SK-N-SH treated with all-trans-retinoic acid at 6 μM for 48 hours (cell line): ENCODE measurements at places on chromosomes 1 and 21.

DNA sequence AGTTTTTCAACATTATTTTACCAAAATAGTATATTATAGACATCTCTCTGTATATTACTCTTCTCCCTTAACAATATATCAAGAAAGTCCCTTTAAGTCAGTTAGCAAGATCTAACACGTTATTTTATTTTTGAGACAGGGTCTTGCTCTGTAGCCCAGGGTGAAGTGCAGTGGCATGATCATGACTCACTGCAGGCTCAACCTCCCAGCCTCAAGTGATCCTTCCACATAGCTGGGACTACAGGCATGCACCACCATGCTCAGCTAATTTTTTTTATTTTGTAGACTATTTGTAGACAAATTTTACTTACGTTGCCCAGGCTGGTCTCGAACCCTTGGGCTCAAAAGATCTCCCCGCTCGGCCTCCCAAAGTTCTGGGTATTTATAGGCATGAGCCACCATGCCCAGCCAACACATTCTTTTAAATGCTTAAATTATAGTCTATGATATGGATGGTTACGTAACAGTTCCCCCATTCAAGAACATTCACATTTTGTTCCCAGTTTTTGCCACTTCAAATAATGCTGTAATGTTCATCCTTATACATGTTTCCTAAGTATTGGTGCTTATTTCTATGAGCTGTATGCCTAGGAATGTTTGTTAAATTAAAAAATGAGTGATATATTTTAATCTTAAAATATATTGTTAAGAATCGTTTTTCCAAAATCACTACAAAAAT is 70.4 kb downstream of the TUT4 start:
- ATAC-seq = no peak

DNA sequence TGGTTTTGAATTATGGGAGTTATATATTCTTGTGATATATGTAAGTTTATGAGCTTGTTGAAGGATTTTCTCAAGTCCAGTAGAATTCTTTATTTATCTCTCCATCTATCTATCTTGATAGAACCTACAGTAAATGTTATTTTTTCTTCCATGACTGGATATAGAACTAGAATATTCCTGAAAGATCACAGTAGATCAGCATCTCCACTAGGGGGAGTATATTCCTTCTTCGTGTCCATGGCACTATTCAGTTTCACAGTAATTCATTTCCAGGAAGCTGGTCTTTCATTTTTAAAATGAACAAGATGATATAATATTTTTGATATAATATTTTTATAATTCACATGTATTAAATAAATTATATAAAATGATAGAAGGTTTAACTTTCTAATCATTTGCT is 18.8 kb downstream of the TMPRSS15 start:
- ATAC-seq = no peak

DNA sequence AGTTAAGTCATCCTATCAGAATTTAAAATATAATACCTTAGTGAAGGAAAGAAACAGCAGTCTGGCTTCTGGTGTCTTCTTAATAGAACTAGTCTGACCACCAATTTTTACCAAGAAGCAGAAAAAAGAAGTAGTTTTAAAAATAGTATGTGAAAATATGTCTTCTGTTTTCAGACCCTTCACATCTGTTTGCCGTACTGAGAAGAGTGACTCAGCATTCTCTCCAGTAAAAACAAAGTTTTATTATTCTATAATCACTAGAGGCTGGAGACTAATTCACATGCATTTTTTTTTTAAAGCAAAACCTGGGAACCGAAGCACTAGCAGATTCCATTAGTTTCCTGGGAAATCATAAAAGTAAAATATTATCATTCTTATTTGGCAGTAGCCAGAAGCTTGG is 163.8 kb downstream of the COL24A1 start:
- ATAC-seq = no peak

GRCh38 chr1:200351826-200352549 is 57.8 kb downstream of the ZNF281 start:
- ATAC-seq = peak; percentile 86

DNA sequence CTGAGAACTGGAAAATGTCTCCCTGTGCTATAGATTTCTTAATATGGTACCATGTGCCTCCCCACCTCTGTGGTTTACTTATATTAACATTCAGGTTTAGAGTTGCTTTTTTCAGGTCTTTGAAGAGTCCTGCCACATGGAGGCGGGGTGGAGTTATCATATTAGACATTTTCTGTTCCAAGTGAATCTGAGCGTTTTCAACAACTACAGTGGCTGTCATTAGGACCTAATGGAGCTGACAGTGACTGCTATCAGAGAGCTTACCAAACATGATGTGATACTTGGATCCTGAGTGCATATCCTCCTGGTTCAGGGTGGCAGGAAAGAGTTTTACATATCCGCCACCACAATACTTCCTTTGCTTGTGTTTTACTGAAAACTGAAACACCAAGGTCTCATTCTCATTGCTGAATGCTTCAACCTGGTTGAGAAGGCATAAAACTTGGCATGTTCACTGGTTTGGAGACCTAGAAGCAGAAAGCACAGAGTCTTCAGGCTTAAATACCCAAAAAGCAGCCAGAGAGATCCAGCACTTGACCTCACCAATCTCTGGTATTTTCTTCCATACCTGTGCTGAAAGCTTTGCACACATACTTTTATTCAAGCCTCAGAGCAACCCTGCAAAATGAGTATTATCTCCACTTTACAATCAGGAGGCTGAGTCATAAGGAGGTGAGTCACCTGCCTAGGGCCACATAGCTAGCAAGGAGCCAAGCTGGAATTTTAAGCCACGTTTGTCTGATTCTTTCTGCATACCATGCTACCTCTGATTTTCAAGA is 47.4 kb upstream of the OSBPL9 start:
- ATAC-seq = peak; percentile 44

GRCh38 chr1:84427250-84428188 is 29.2 kb downstream of the DNASE2B start:
- ATAC-seq = no peak

GRCh38 chr1:110003747-110004428 is 19.3 kb downstream of the AHCYL1 start:
- peak; percentile 96 for ATAC-seq

GRCh38 chr1:219805191-219805590 is 123.2 kb downstream of the SLC30A10 start:
- peak; percentile 31; the same call in 2 of the 3 replicates for ATAC-seq

- no peak for ATAC-seq
Measured at GRCh38 chr1:8213136-8213535, 104.8 kb upstream of the SLC45A1 start.

DNA sequence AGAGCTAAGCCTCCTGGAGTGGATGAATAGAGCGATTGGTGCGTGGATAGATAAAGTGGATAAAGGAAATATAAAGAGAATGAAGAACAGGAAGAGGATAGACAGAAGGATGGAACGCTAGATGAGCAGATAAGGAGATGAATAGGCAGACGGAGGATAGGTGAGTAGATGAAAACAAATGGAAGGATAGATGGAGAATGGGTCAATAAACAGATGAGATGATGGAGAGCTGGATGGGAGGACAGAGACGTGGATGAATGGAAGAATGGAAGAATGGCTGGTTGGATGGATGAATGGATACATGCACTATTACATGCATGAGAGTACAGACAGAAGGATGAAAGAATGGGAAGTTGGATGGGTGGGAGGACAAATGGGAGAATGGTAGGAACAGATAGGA is 35.2 kb upstream of the EDN2 start:
- ATAC-seq = no peak

DNA sequence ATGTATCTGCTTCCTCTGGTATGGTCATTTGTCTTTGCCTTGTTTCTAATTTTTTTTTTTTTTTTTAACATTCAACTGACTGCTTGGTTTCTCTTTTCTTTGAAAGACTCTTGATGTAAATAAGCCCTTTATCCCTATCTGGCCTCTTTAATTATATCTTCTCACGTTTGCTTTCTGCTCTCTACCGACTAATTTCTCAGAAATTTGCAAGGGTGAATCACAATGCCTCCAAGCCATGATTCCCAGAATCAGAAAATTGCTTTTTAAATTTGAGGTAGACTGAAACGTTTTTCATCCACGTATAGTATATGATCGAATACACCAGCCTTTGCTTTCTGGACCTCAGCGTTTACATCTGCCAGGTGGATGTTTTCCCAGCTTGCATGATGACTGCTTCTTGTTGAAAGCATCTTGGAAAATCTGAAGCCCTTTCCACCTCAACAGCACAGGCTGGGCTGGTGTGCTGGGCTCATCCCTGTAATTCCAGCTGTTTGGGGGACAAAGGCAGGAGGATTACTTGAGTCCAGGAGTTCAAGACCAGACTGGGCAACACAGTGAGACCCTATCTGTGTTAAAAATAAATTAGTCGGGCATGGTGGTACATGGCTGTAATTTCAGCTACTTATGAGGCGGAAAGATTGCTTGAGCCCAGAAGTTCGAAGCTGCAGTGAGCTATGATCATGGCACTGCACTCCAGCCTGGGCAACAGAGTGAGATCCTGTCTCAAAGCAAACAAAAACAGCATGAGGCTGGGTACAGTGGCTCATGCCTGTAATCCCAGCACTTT is 35.0 kb upstream of the GPR137B start:
- ATAC-seq = no peak

GRCh38 chr1:88956003-88956402 is 36.4 kb downstream of the KYAT3 start:
- ATAC-seq = no peak

- ATAC-seq = no peak
Measured at GRCh38 chr21:41316200-41317062, at the start of gene FAM3B. TSS of gene FAM3B (plus strand) at chr21:41316801. CDS start at chr21:41316880, 79 bp downstream.

- ATAC-seq = no peak
Measured at GRCh38 chr1:114729782-114730181, 13.2 kb upstream of the NRAS start.

DNA sequence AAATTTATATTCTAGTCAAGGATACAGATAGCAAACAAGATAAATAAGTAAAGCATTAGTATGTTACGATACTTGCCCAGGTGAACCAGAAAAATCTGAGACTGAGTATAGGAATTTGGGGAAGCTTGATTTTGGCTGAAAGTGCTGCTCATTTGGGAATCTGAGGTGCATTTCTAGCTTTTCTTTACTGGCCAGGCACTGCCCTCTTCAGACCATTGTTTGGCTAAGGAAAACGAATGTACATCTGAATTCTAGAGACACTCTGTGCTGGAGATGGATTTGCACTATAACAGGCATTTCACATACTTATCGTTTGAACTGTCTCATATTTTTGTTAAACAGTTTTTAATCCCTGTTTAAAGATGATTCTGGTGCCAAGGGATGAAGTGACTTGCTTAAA is 23.4 kb downstream of the ARID1A start:
- no peak for ATAC-seq

DNA sequence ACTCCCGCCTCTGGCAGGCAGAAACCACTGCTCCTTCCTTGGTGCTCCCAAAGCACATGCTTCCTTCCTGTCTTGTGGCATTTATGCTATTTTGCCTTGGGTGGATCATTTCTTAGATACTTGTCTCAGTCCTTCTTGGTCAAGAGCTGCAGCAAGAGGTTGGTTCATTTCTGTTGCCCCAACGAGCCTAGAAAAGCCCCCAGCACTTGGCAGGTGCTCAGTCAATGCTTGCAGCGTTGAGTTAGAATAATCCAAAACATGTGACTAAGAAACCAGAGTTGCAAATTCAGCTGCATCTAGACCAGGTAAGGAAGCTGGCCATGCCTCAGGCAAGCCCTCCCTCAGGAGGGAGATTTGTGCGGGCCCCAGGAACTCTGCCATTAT is 42.4 kb upstream of the TENT5C start:
- ATAC-seq = no peak

- no peak for ATAC-seq
Measured at GRCh38 chr1:165907256-165907857, 79.9 kb downstream of the UCK2 start.

DNA sequence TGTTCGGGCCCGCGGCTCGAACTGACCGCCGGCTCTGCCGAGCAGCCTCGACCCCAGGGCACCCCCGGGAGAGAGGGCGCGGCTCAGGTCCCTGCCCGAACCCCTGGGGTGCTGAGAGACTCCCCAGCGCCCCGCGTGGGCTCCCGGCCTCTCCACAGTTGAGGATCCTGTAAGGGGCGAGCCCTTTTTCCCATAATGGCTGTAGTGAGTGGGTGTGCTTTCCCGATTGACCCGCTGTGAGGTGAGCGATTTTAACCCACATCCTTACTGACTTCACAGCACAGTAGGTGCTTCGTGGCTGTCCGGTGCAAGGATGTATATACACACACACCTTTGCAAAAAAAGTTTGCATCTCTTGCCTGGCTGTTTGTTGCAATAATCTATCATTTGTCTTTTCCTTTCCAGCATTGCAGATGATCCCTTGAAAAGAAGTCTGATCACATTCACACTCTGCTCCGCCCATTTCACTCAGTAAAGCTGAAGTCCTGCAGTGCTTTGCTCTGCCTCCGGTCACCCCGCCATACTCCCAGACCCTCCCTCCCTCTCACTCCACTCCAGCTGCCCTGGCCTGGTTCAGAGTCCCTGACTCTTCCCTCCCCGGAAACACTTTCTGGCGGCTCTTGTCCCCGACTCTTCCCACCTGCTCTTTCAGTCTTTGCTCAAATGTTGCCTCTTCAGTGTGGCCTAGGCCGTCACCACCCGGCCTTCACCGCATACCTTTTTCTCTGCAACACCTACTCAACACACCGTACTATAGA is 955 bp upstream of the UBE2G2 start:
- peak; percentile 49 for ATAC-seq

DNA sequence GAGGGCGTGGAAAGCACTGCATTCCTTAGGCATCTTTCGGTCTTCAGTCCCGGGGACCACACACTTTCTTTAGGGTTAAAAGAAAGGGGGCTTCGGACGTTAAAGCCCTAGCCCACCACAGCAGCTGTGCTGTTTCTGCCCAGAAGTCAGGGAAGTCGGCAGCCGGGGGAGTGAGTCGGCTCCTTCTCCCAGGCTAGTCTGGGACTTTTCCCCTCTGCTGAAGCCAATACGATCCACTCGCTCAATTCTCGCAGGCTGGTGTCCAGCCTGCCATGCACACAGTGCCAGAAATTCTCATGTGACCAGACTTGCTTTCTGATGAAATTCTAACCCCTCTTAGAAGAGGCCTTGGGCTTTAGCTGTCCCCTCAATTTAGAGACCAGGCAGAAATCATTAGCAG is 67.7 kb downstream of the BCAR3 start:
- peak; percentile 17; the same call in 2 of the 3 replicates for ATAC-seq

- no peak for ATAC-seq
Measured at GRCh38 chr1:16972189-16972895, 8.1 kb downstream of the MFAP2 start.

GRCh38 chr1:185811073-185811709 is 77.0 kb downstream of the HMCN1 start:
- peak; percentile 46 for ATAC-seq

DNA sequence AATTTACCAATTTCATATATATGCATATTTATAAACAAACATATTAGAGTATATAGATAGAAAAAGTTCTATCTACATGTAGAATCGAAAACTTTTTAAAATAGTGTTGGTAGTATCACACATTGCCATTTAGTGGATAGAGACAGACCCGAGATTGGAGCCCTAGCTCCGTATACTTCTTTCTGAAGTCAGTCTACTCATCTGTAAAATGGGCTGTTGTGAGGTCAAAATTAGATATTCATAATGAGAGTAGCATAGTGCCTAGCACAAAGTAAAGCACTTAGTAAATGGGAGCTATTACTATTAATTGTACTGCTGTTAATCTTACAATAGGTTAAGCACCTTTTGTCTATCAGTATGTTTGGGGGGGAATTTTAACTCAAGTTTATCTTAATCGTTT is 4.2 kb upstream of the RSPH1 start:
- ATAC-seq = no peak
